ENCODE measurements at places on chromosomes 2 and 18.

- no peak for DNase-seq
Measured at GRCh38 chr2:145029873-145030272, 510.0 kb upstream of the ZEB2 start.

DNA sequence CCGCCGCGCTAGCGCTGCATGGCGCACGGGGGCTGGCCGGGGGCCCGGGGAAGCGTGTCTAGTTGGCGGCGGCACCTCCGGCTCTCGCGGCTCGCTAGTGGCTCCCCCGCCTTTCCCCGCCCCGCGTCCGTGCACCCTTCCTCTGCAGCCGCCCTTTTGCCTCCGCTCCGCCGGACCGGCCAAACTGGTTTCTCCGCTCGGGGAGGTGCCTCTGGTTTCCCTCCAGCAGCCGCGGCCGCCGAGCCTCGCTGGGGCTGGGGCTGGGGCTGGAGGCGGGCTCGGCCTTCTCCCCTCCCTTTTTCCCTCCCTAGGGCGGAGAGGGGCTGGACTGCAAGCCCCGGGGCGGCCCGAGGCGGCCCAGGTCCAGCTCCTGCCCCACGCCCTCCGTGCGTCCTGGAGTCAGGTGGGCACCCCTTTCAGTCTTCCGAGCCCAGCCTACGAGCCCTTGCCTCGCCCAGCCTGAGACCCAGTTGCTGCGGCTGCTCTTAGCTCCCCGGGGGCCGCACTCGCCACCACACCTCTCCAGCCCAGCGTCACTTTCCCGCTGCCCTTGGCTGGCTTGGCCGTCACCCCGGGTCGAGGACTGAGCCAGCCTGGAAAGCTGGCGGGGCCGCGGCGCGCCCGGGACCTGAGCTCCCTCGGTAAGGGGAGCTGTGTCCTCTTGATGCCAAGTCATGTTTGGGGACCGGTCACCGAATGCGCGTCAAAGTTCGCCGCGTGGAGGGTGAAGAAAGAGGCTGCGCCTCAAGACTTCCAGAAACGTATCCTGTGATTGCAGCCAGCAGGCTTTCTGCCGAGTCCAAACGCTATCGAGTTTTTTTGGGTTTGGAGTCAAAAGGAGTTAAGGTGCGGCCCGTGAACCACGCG lies at the start of gene ATP8B1:
Gene ATP8B1, minus strand, starts transcription at position 213 of the 867 bp plus-strand sequence. CDS start 71,508 bp downstream, outside the sequence.
- DNase-seq = no peak

DNA sequence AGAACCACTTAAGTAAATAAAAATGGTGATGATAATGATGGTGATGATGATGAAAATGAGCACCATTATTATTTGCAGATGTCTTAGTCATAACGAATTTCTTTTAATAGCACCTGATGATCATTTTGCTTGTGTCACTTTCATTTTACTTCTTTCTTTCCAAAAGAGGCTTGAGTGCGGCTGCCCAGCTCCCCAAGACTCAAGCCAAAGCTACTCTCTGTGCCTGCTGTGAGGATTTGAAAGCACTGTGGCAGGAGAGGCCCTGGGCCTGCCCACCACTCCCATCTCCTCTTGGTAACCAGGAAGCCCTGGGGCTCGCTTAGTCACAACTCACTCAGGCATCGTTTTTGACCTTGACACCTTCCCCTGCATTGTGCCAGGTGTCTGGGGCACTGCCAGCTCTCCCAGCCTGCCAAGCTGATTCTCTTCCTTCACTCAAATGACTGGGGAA lies 41.2 kb downstream of the RPL37A start:
- no peak for DNase-seq

DNA sequence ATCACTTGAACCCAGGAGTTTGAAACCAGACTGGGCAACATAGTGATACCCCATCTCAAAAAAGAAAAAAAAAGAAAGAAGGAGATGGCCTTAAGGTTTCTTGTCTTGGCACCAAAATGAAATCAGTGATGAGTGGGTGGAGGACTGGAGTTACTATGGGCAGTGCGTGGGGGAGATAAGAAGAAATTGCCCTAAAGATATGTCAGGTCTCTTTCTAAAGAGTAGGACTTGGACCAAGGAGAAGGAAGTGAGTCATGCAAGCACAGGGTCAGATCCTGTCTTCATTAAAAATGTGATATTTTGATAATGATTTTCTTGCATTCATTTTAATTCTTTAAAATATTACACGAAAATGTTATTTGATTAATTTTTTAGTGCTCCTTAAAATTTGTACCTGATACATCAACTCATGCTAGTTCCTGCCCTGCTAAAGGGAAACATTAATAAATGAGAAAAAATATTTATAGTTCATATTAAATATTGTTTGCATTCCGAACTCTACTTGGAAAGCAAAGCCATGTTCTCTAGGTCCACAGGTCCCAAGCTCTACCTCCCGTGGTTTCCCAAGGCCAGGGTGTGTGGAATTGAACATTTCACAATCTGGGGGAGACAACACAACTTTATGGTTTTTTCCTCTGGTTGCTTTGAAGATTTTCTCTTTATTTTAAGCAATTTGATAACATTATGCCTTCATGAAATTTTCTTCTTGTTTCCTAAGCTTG lies 62.6 kb upstream of the CTLA4 start:
- DNase-seq = no peak

- DNase-seq = no peak
Measured at GRCh38 chr2:17162713-17163112, 355.5 kb downstream of the RAD51AP2 start.

DNA sequence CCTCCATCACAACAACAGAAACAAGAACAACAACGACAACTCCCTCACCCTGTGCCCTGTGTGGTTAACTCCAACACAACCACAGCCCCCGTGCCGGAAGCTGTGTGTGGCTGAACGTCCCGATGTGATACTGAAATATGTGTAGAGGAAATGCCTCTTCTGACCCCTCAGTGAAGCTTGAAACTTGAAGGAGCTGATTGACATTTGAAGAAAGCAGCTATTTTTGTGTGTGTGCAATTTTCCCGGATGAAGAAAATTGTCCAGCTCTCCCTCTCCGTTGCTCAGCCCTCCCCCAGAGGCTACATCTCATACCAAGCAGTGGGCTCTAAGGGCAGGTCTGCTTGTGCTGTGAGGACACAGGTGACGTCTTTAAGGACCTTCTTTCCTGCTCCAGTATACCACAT lies 173.8 kb downstream of the ICOS start:
- peak; percentile 84 for DNase-seq

DNA sequence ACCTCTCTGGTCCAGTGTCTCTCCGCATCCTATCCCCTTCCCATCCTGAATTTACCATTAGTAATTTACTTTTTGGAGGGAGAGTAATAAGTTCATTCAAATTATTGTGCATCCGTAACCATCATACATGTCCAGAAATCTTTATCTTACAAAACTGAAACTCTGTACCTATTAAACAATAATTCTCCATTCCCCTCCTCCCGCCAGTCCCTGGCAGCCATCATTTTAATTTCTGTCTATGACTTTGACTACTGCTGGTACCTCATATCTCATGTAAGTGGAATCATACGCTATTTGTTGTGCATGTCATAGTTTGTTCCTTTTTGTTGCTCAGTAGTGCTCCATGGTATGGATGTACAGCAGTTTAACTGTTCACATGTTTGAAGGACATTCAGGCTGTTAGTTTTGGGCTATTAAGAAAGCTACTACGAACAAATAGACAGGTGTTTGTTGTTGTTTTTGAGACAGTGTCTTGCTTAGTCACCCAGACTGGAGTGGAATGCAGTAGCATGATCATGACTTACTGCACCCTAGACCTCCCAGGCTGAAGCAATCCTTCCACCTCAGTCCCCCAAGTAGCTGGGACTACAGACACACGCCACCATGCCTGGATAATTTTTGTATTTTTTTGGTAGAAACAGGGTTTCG lies 2.0 kb downstream of the LIMS1 start:
- DNase-seq = no peak

DNA sequence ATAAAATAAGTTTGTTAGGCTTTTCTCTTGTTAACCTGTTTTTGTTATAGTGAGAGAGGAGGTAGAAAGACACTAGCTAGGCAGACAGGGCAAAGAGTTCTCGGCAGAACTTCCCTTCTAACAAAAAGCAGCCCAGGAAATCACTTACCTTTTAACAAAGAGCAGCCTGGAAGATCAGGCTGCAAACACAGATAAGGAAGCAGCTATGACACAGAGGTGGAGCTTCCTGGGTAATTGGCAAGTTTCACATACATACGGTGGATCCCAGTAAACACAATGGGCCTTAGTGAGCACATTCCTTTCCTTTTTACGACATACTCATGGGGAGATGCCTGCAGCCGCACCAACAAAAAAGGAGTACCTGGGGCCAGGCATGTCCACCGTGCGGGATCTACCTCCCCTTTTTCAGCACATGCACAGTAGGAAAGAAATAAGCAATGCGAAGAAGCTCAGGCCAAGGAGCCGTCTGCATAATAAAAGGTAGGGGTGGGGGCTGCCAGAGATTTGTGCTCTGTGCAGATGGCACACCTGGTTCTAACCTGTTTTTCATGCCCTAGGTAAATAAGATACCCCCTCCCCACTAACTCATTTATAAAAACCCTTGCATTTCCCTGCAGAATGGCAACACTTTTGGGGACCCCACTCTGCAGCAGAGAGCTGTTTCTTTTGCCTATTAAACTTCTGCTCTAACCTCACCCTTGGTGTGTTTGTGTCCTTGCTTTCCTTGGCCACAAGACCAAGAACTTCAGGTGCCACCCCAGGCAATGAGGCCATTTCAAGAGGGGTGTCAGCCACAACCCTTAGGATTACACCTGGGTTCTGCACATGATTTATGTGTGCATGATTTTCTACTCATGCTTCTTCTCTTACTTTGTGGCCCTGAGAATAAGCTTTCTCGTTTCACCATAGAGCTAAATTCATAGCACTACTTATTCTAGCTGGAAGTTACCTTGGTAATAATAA lies 26.5 kb downstream of the MDH1 start:
- DNase-seq = no peak

DNA sequence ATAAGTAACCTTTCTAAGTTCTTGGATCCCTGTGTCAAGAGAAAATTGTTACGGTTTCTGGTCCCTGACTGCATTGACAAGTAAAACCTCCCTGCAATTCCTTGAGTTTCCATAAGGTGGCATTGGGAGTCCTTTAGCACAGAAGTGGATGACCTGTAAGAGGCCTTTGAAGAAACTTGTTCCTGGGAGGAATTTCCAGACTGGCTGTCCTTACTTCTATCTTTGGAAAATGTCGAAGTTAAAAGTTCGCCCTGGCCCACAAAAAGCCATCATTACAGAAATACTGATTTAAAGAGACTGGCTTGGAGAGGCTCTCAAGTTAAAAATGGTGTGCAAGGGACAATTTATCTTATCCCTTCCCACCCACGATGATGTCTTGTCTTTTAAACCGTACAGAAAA lies 218.4 kb downstream of the CDH20 start:
- peak; percentile 39 for DNase-seq

- no peak for DNase-seq
Measured at GRCh38 chr2:34447097-34447496, 848.0 kb upstream of the FAM98A start.

GRCh38 chr2:231348704-231349373 lies 46.7 kb upstream of the B3GNT7 start:
- DNase-seq = no peak

DNA sequence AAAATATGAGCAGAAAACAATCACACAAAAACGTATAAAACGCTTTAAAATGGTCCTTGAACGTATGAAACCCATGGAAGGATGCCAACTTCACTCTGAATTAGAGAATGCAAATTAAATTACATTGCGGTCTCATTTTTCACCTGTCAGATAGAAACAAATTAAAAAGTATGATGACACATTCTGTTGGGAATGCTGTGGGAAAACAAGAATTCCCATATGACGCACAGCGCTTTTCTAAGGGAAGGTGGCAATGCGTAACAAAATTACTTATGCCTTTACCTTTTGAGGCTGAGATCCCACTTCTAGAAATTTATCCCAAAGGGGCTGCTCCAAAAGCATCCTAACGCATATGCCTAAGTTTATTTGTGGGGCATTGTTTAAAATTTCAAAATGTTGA lies 3.8 kb upstream of the RPS7 start:
- no peak for DNase-seq

DNA sequence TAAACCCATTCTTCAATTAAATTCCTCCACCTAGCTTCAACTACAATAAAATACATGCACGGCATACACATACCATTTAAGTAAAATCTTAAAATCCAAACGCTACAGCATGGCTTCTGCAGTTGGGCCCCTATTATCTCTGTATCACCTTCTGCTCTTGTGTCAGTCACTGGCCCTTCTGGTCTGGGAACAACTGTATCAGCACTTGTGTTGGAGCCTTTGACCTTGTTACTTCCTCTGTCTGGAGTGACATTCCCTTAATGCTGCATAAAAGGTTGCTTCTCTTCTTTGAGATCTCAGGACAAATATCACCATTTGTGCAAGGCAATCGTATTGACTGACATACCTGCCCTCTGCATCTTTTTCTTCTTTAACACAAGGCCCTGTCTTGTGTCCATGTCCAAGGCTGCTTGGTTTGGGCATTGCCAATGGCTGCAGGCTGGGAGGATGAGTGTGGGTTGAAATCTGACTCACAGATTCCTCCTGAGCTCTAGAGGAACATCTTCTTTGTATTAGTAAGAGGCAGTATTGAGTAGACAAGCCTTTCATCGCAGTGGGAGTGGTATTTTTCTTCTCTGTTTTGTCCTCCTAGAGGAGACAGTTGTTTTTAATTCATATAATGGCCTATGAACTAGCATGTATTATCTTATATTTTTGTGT lies 267.8 kb upstream of the TRIB2 start:
- no peak for DNase-seq

GRCh38 chr2:1869987-1870386 lies 125.7 kb upstream of the PXDN start:
- no peak for DNase-seq

DNA sequence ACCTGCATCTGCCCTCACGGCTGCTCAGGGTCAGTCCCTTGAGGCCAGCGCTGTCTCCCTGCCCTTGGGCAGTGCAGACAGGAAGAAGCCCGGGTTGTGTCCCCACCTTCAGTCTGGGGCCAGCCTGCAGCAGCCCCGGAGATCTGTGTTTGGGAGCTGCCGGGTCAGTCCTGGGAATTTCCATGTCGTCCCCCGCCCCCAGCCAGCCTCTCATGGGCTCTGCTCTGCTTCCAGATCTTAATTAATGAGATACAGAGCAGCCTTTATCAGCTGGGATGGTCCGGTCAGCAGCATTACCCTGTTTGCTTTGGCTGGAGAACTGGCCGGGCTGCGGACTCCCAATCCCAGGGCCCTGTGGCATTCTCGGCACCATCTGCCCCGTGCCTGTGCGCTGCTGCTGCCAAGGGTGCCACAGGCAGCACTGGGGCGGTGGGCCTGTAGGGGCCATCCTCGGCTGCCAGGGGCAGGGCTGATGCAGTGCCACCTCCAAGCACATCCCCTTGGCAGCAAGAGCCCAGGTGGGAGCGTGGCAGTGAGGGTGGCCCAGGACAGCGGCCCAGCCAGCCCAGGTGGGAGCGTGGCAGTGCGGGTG lies 2.4 kb downstream of the BOK start:
- DNase-seq = no peak

DNA sequence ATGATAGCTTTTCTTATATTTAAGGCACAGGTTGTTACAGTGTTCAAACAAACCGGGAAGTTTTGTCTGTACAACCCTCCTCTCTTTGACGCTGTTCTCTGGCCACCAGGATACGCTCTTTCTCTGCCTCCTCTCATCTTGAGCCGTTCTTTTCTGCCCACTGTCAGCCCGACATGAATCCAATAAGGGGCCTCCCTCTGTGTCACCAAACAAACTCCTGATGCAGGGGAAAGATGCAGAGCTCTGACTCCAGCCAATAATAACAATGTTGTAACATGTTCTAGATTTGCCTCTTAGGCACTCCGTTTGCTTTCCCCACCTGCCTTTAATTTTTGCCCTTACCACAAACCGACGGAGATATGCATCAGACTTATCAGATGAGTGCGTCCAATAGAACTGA lies 449.3 kb downstream of the SLC4A3 start:
- DNase-seq = no peak
